CD8-positive, alpha-beta memory T cell (primary cell): ENCODE measurements at places on chromosomes 2 and 18.

GRCh38 chr2:73651591-73652230 lies 9.5 kb upstream of the NAT8 start:
- DNase-seq: no peak

DNA sequence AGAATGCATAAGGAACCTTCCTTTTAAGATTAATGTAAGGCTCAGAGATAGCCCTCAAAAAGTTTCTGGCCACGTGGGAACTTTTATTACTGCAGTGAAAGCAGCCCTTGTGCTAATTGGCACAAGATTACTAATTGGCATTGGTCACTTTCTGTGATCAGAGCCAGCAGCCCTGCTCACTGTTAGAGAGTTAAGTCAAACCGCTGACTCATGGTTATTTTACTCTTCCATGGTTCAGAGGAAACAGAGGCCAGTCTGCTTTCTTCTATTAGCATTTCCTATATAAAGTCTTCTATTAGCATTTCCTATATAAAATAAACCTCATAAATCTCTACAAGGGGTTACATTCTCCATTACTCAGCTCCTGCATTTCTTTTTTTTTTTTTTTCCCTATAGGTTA lies 1.5 kb upstream of the SLC35G4 start:
- DNase-seq: no peak

- DNase-seq: no peak
Observed at GRCh38 chr18:56853961-56854360, 202.8 kb downstream of the WDR7 start.

DNA sequence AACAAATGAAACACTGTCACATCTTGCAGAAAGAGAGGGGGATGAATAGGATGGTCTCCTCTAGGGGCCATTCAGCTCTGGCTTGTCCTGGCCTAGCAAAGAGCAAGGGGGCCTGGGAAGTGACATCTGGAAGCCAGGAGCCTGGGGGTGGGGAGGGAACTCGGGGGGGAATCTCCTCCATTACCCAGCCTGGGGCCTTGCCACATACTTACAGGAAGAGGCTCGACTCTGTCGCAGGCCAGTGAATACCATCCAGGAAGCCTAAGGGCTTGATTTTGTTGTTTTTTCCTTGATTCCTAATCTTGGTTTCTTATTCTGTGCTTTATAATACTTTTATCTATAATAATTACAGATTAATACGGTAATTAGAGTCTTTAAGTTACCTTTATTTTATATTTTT lies 797.5 kb upstream of the ID2 start:
- no peak for DNase-seq

GRCh38 chr2:29463181-29463900 lies 348.1 kb downstream of the CLIP4 start:
- DNase-seq: no peak

DNA sequence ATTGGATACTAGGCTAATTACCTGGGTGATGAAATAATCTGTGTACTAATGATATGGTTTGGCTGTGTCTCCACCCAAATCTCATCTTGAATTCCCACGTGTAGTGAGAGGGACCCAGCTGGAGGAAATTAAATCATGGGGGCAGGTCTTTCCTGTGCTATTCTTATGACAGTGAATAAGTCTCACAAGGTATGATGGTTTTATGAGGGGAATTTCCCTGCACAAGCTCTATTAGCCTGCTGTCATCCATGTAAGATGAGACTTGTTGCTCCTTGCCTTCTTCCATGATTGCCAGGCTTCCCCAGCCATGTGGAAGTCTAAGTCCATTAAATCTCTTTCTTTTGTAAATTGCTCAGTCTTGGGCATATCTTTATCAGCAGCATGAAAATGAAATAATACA lies 394.1 kb upstream of the SYT4 start:
- no peak for DNase-seq

GRCh38 chr2:11778923-11779757 lies 32.7 kb downstream of the LPIN1 start:
- peak; percentile 87 for DNase-seq

- DNase-seq: peak; percentile 35
Observed at GRCh38 chr2:8456151-8457091, 225.4 kb upstream of the ID2 start.

DNA sequence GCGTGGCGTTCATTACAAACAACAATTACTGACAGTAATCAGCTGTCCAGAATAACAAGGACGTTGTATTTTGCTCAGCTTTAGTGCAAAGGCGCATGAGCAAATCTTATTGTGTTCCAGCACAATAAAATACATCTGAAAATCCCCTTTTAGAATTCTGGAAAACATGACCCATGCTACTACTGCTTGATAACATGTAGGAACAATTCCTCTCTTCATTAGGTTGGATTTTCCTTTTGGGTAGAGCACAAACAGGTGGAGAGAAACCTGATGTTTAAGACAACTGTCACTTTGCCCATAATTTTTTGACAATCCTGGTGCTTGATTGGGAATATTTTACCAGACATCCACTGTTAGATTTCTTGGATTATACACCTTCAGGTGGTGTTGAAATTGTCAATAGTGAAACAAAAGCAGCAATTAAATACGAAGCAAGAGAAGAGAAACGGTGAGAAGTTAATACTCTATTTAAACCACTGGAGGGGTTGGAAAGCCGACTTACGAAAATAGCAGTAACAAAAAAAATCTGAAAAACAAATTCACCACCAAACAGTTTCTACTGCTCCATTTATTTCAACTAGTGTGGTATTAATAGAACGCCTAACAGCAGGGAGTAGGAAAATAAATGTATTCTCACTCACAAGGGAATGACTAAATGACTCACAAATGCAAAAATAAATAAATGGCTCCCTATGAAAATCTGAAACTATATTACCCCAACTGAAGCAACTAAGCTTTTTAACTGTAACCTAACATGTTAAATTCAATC lies 102.7 kb downstream of the CPO start:
- DNase-seq: no peak

DNA sequence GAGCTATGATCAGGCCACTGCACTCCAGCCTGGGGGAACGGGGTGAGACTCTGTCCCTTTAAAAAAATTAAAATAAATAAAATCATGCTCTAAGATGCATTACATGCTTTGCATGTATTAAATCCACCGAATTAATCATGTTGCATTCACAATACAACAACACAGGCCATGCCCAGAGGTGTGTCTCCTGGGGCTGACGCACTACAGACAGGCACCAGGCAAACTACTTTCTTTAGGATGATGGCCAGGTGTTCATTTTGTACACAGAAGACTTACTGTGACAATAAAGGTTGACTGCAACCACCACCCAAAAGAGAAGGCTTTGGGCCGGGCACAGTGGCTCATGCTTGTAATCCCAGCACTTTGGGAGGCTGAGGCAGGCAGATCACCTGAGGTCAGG lies 226.8 kb upstream of the PXDN start:
- no peak for DNase-seq

GRCh38 chr2:14944562-14945346 lies 312.2 kb downstream of the LRATD1 start:
- DNase-seq: no peak

- DNase-seq: no peak
Observed at GRCh38 chr18:48844271-48844670, 106.5 kb downstream of the SMAD7 start.

DNA sequence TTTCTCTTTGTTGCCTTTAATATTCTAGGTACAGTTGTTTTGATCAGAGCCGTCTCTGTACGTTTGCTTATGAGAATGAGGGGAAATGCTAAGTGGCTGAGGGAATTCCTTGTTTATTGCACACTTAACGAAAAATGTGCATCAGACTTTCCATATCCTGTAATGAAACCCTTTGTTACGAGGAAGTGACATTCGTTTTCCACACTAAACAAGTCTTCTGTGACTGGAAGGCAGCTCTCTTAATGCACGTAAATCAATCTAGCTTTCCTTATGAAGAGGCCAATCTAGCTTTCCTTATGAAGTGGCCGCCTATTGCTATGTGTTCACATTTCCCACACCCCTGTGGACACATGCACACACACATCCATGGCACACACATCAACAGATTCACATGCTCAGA lies 186.2 kb downstream of the SNTG2 start:
- no peak for DNase-seq

DNA sequence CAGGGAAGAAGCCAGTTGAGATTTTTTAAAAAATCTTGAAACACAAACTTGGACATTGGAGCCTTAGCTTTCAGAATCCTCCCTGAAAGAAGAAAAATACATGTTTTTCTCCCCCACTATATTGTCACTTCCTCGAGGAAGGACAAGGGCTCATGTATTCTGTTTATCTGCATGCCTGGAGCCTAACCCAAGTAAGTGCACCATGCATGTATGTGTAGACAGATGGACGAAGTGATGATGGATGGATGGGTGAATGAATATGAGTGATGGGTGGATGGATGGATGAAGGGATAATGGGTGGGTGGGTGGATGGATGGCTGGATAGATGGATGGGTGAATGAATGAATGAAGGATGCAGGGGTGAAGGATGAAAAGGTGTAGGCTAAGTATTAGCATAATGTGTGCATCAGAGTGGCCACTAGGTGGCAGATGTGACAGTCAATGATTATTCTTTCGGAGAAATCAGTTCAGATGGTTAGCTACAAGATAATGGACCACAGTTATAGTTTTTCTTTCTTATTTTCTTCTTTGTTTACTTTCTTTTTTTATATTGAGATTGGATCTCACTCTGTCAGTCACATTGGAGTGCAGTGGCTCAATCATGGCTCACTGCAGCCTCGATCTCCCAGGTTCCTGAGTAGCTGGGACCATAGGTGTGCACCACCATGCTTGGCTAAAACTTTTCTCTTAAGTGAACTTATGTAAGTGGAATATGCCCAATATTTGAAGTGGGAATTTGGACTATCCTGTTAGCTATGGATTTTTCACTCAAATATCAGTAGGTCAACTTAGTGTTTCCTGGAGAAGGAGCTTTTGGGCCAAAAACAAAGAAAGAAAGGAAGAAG lies 18.5 kb upstream of the CCDC93 start:
- no peak for DNase-seq

DNA sequence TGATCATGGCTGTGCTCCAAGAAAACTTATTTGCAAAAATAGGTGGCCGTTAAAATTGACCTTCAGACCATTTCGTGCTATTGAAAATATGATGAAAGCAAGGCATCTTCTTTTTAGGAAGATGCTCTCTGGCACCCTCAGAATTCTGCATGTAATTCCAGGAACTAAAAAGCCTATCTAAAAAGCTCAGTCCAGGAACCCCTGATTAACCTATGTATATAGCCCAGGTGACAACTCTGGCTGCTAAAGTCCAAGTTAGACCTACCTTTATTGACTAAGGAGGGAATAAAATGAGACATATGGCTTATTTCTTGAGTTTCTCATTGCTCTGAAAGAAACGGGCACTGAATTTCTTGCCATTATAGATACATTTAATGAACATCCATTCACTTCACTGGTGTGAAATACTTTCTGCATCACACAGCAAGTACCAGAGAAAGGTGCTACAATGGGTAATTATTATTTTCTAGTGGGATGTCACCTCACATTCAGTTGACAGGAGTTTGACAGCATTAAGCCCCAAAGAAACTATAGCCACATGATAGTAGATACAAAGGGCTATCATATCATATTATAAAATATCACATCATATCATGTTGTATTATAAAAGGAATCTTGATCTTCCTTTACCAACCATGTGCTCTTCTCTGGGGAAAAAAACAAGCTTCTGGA lies 83.8 kb downstream of the EPHA4 start:
- no peak for DNase-seq

DNA sequence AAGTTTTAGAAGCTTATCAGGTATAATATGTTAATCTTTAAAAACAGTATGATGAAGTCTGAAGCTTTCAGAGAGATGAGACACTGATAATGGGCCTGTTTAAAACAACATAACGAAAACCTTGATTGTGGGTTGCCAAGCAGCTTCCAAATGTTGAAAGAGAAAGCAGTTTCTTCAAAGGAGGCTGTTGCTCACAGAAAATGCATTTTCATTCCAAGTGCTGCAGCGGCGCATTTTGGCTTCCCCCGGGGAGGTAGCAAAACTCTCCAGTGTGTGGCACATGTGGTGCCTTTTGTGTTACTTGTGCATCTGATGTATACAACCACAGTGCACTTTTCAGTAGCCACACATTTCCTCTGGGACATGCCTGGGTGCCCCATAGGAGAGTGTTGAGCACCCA lies 66.1 kb downstream of the TMEFF2 start:
- no peak for DNase-seq

DNA sequence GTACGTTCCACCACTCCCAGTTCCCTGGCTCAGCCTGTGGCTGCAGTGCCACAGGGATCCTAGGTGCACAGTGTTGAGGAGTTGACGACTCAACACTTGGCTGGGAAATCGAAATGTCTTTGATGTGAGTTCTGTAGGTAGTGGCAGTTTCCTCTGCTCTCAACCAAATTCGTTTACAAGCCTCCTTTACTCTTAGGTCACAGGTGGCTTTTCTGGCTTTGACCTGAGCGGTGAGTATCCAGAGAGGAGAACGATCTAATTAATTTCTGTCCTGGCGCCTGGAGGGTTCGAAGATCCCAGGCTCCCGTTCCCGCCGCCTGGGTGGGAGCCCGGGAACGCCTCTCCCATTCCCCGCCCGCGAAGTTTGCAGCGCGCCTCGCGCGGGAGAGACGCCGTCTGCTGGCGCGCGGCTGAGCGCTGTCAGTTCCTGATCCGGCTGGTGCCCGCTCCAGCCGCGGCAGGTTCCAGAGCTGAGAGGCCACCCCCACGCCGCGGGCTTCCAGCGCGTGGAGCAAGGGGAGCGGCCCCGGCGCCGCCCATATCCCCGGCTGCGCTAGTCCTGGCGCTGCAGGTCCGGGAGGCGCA lies at the start of gene LAMA3:
Gene LAMA3 (plus strand): TSS at position 423 of the 585 bp plus-strand sequence. CDS start 231 bp downstream, outside the sequence.
- DNase-seq: no peak

GRCh38 chr2:63590626-63591408 lies 2.1 kb downstream of the MDH1 start:
- DNase-seq: no peak

DNA sequence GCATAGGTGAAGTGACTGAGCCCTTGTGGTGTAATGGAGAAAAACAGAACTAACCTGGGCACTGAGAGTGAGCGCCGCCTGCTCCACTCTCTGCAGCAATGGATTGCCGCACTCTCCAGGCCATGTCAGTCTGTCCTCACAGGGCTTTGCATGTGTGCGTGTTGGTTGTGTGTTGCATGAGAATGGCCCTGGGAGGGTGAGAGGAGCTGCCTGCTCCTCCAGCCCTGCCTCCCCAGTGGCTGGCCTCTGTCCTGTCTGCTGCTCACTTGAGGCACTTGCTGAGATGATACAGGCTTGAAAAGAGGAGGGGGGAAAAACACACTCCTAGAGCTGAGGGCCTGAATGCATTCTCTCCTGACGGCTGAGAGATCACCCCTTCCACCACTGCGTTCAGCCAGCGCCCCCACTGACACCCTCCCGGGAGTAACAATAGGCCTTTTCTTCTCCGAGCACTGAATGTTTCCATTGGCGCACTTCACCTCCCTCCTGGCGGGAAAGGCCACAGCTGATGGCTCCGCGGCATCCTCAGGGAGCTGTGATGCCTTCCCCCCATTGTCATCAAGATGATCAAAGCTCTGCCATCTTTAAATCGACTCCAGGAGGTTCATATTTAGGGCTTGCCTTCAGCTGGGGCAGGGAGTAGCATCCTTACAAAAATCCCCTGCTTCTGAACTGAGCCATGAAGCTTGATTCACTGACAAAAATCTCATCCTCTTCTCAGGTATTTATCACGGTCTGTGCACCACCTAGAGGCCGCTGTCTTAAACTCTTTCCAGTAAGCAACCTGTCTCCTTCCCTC lies 49.9 kb upstream of the DAPL1 start:
- peak; percentile 24 for DNase-seq

- DNase-seq: no peak
Observed at GRCh38 chr2:19036091-19036490, 322.3 kb downstream of the OSR1 start.

GRCh38 chr2:160570376-160570775 lies 76.8 kb upstream of the RBMS1 start:
- no peak for DNase-seq

GRCh38 chr2:227228061-227228667 lies 63.7 kb downstream of the COL4A3 start:
- no peak for DNase-seq
